ENCODE measurements at places on chromosomes 1 and 21.

GRCh38 chr1:22848405-22848804, 124.3 kb downstream of the LACTBL1 start:
- DNase-seq, result no peak

DNA sequence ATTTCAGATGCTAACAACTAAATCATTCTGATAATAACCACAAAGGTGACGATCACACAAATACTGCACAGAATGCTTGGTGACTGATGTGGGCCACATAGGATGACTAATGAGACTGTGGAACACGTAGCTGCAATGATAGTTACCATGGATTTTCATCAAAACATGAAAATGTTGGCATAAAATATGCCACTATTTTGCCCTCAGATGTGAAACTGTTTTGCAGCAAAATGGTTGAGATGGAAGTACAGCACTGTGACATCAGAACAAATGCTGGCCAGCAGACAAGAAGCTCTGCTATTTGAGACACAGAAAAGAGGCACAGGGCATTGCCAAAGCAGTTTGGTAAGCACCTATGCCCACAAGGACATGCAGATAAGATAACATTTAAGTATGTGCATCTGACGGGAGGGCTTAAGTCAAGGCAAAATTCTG, 83.8 kb downstream of the NIBAN1 start:
- peak; percentile 25 for DNase-seq

GRCh38 chr1:1200876-1201810, 5.2 kb downstream of the TNFRSF18 start:
- peak; percentile 96 for DNase-seq

GRCh38 chr1:161175771-161176453, 1.4 kb downstream of the B4GALT3 start:
- no peak for DNase-seq

DNA sequence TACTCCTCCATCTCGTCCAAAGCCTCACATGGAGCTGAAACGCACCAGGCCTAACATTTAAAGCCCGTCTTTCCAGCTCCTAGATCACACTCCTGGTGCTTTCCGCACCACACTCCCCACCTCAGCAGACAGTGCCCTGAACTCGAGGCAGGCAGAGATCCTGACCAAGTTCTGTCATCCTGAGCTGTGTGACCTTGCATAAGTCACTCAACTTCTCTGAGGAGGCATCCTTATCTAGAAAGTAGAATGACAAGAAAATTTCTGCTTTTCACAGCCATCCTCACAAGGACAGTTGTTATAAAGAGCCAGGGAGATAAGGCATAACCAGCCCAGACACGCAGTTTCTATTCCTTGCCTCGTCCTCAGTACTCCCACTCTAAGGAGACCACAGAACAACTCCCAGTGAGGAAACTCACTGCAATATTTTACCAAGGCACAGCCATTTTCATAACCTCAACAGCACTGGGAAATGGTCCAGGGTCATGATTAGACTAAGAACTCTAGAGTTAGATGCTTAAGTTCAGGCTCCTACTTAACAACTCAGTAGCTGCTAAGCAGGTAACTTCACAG, 3.1 kb downstream of the LRP8 start:
- no peak for DNase-seq

- DNase-seq, result no peak
These were observed 12.6 kb upstream of the COX20 start for GRCh38 chr1:244822878-244823277.

DNA sequence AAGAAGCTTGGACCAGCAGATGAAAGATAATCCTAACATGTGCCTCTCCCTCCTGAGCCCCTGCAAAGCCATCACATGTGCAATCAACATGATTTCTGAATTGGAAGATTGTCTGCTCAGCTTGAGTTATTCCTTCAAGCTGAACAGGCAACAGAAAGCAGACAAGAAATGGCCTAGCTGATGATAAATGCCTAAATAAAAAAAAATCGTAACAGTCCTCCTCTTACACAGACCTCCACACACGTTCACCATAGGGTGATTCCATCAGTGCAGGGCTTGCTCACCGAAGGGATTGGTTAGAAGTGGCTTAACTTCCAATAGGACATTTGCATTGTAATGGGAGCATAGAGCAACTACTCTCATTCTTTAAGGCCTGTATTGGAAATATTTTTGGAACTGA, 14.6 kb downstream of the KRTAP19-8 start:
- DNase-seq, result no peak

DNA sequence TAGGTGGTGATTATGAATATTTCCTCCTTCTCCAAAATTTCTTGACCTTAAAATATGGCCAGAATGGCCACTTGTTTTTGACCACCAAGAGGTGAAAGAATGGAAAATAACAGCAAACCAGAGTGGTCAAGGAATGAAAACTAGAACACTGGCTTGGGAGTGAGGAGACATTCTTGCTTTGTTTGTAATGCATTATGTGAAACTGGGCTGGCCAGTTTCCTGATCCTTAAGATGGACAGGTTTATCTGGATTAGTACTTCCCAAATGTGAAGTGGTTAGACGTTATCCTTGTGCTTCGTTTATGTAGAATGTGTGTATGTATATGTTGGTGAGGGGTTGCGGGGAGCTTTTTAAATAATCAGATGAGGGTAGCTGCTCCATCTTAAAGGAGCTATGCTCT, 12.8 kb downstream of the PLA2G4A start:
- DNase-seq, result no peak

- DNase-seq, result peak; percentile 28
These were observed 948 bp downstream of the STK40 start for GRCh38 chr1:36384542-36385409.

DNA sequence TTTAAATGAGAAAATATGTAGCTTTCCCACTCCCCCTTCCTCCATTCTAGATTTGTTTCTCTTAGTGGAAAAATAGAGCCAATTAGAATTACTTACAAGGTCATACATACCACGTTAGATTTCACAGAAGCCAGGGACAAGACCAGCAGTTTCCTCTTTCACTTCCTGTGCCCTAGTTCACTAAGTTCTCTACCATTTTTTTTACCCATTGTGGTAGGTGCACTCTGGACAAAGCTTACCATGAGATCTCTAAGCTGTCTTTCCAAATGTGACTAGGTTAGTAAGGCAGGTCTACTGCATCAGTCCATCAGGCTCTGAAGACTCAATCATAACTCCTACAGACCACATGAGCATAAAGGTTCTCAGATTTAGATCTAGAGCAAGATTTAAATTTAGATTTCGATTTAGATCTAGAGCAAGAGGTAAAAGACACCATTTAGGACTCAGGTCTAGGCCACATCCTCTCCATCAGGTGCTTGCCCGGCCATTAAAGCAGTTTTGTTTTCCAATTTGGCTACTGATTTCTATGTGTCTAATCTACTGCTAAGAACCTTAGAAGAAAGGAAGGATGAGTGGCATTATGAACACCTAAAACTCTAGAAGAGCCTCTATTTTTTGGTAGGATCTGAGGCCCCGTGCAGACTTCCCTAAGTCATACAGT, 235.3 kb downstream of the FAF1 start:
- DNase-seq, result no peak

DNA sequence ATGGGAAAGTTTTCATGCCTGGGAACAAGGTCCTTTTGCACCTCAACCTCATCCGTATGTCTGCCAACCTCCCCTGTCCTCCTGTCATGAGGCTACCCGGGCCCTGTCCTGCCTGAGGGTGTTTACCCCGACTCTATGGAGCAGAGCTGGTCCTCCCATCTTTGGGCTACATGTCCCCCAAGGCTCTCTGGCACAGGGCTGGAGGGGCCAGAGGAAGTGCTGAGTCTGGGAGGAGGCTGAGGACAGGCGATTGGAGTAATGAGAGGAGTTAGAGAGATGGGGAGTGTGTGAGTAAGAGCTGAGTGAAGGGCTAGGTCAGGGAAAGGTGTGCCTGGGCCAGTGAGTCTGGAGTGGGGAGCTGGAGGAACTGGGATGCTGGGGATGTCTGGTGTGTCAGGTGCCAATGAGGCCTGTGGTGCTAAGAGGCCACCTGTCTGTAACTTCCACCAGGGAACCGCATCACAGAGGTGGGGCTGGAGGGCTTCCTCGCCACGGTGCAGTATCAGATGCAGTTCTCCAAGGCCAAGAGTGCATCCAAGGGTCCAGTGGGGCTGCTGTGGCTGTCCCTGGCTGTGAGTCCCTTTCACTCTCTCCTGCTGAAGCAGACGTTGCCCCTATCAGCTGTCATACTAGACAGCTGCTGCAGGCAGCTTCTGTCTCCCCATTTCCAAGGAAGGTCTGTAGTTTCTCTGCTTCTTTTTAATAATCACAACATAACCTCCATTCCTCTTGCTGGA, 11.7 kb downstream of the LRRC71 start:
- no peak for DNase-seq

DNA sequence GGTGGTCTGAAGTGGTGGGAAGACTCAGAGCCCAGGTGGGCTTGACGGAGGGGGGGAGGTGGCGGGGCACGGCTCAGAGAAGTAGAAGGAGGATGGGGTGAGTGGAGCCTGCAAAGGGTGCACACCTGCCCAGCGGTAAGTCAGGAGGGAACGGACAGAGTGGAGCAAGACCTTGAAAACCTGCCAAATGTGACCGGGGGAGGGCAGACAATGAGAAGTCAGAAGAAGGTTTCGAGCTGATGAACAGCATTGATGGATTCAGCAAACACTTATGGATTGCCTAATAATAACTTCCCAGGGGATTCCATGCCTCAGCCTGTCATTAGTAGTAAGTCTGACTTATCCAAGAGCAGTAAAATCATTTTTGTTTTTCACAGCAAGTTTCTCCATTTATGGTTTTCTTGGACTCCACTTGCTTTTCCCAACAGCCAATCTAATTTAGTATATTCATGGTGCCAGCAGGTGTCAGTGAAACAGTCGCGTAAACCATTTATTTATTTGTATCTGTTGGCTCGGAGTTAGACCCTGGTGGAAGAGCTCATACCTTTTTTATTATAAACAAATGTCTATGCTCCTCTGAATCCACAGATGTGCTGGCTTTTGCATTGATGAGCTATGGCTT, 279.1 kb downstream of the PCP4 start:
- no peak for DNase-seq

GRCh38 chr21:44849616-44850130, 23.8 kb downstream of the PTTG1IP start:
- DNase-seq, result no peak

- no peak for DNase-seq
These were observed 44.2 kb downstream of the RAB3B start for GRCh38 chr1:51946300-51946699.

- DNase-seq, result no peak
These were observed 38.0 kb downstream of the PCNT start for GRCh38 chr21:46361935-46362334.

DNA sequence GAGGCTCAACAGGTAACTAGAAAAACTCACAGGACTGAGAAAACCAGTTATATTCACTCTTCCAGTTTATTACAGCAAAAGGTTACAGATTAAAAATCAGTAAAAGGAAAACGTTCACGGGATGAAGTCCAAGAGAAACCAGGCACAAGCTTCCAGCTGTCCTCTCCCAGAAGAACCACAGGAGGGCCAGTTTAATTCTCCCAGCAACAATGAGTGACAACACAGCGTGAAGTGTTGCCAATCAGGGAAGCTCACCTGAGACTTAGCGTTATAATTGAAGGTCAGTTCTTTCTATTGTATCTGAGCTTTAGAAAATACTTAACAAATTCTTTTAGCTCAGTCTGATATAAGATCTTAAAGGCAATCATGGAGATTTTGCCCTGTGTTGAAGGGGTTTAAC, 65.2 kb upstream of the TNR start:
- DNase-seq, result no peak

DNA sequence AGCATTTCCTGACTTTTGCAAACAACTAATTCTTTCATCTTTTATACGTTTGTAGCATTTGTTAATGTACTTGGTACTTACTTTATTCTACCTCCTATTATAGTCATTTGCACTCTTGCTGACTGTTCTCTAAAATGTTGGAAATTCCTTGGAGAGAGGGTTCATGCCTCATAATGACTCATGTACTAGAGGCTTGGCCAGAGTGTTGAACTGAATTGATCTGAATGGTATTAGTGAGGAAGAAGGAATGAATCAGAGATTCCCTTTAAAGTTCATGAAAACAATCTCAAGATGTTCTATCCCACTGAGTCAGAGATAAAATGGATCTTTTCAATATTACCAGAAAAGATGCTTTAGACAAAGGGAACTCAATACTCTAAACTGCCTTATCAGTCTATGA, 383.4 kb downstream of the SEC16B start:
- no peak for DNase-seq

DNA sequence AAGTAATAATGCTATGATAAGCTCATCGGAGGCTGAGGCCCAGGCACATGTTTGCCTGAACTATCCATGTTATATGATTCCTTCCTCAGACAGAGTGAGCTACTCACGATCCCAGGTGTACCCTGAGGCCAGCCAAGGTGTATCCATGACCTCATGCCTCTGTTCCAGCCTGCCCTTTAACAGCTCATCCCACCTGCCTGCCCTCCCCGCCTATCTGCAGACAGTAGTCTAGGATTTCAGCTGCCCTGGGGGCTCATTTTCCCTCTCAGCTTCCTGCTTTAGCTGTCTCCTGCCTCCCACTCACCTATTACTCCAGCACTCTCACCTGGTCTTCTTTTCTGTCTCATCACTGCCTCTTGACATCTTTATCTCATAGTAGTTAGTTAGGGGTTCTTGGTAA, 1.9 kb upstream of the IL24 start:
- DNase-seq, result no peak

DNA sequence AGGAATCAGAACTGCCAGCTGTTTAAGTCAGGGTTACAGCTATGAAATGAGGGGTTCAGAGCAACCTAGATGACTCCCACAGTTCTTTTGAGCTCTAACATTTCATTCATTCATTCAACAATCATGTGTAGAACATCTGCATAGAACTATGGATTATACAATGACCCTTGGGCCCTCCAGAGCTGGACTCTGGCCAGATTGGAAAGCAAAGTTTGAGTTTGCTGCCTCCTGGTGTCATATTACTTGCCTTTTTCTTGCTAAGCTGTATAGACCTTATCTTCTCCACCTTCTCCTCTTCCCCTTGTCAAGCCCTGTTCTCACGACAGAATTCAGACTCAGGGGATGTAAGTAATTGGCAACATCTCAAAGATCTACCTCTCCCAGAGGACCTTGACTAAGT, 4.0 kb downstream of the CASQ2 start:
- DNase-seq, result no peak

- no peak for DNase-seq
These were observed 66.1 kb upstream of the RPL11 start for GRCh38 chr1:23625459-23625858.

GRCh38 chr1:245180496-245181157, 25.8 kb downstream of the KIF26B start:
- no peak for DNase-seq

- DNase-seq, result no peak
These were observed 16.1 kb downstream of the TIE1 start for GRCh38 chr1:43316738-43317520.

DNA sequence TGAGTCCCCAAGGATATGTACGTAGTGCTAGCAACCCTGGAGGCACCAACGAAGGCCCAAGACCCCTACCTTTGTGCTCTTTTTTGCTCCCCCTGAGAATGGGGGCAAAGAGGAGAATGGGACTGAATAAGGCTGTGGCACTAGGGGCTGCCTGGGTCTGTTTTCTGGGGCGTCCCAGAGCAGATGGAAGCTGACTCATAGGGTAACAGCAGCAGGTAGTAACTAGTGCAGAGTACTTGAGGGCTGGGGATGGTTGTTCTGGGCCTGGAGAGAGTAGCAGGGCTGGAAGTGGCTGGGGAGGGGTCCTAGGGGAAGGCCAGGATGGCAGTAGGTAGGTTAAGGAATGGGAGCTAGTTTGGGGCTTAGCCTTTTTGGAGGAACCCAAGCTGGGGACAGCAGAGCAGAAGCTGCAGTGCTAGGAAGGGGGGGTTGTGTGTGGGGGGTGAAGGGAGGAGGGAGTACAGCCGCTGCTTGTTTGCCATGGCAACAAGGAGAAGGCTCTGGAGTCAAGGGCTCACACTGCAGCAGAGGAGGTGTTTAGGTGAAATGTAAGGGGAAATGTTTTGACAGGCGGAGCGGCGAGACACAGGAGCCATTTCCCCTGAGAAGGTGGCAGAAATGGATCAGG, 1.8 kb downstream of the NCDN start:
- peak; percentile 81 for DNase-seq

All from CD4-positive, alpha-beta T cell (primary cell).